ENCODE measurements at places on chromosomes 11 and 22.

GRCh38 chr22:36328635-36329253 lies 59.0 kb downstream of the MYH9 start:
- peak; percentile 59 for DNase-seq

- DNase-seq, result no peak
Observed at GRCh38 chr11:67357831-67358670, 4.7 kb upstream of the POLD4 start.

GRCh38 chr22:25970374-25970911 lies 198.8 kb upstream of the SEZ6L start:
- peak; percentile 46 for DNase-seq

GRCh38 chr11:76798202-76798581 lies 15.0 kb downstream of the TSKU start:
- DNase-seq, result no peak

DNA sequence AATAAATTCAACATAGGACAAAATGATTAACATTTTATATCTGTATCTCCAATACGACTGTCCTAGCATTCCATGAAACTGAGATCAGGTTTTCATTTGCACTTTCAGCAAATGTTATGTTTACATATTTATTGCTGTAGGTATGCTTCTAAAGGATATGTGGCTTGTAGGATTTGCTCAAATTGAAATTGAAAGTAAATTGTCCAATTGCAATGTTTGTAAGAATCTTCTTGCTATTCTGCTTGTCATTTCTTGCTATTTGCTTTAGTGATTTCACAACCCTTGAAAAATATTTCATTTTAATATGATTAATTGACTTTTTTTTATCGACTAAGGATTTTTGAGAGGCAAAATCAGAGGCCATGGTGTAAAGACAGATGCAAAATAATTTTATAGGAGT lies 904.2 kb upstream of the RAG2 start:
- no peak for DNase-seq

DNA sequence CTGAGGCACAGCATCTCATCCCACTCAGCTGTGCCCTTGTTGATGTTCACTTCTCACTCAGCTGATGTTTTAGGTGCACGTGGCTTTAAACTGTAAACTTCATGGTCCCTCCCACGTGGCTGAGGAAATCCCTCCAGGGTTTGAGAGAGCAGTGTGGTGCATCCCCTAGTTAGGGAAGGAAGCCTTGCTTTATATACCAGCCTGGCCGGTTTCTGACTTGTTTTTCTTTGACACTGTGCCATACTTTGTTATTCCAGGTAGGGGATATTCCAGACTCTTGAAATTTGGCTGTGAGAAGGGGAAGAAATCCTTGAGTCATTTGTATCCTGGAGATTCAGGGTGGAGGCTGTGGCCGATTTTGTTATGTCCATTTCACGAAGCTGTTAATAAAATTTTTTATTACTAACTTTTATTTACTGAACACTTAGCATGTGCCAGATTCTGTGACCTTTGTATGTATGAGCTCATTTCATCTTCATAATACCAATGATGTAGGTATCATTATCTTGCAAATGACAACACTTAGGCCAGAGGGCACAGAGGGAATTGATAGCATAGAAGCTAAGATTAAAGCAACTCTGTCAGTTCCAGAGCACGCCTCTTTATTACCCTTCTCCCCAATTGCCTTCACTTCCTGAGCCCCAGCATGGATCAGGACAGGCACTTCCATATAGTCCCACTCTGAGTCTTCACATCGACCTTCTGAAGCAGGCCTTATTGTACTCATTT lies 116.6 kb downstream of the NAV2 start:
- no peak for DNase-seq

DNA sequence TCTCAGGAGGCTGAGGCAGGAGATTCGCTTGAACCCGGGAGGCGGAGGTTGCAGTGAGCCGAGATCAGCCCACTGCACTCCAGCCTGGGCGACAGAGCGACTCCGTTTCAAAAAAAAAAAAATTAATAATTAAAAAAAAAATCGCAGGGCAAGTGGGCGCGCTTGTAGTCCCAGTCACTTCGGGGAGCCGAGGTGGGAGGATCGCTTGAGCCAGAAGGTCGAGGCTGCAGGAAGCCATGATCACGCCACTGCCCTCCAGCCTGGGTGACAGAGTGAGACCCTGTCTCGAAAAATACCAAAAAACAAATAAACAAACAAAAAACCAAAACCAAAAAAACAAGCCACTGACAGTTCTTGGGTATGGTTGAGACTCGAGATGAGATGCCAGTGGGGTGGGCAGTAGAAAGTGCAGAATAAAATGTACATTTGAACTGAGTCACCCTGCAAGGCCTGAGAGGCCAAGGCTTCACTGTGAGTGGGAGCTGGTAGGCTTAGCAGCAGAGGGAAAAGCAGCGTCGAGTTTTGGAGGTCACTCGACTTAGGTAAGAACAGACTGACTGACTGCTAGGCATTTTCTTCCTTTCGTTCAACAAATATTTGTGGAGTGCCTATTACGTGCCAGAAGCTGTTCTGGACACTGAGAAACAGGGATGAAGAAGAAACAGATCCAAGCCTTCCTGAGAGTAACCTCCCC lies 635 bp upstream of the LDHA start:
- peak; percentile 24 for DNase-seq

DNA sequence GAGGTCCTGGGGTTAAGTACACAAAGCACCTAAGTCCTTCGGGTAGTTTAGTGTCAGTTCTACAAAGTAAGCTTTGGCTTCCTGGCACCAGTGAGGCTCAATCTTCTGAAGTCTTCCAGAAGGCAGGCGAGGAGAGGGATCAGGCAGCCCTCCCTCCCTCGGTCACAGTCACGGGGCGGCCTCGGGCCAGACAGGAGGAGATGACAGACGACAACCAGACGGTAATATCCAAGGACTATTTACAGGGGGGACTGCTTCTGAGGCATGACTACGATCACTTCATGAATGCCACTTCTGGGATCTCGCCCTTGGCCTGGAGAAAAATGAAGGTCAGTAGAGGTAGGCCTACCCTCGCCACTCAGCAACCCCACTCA lies 383 bp upstream of the TMEM223 start:
- peak; percentile 42 for DNase-seq

DNA sequence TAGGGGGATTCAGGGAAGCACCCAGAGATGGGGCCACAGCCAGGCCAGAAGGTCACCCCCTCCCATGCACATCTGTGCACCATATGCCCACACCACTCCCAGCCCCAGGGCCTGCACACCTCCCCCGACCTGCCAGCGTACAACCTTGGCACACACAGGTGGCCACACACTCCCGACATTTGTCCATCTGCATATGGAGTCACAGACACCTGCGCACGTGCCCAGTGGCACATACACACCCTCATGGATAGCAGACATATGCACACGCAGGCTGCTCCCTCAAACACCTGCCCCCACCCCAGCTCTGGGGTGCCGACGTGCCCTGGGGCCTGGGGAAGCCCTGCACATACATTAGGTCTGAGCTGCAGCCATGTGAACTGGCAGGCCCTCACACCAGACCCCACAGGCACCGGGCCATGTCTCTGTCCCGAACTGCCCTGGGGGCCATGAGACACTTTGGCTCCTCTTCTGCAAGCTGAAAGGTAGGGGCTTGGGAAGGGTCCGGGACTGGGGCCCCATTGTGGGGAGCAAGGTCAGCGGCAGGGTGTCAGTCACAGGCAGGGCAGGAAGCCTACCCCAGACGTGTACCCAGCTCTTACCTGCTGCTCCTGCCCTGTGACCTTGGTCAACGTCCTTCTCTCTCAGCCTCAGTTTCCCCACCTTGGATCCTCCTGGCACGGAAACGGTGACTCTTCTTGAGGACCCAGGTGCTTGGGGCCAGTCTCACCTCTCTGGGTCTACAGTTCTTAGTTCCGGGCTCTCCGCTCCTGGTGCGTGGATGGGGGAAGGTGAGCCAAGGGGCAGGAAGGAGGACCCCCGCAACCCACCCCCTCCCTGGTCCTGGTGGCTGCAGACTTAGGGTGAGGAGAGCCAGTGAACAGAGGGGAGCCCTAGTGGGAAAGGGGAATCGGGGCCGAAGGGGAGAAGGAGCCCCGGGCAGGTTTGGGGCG lies 579 bp upstream of the CABP7 start:
- no peak for DNase-seq

DNA sequence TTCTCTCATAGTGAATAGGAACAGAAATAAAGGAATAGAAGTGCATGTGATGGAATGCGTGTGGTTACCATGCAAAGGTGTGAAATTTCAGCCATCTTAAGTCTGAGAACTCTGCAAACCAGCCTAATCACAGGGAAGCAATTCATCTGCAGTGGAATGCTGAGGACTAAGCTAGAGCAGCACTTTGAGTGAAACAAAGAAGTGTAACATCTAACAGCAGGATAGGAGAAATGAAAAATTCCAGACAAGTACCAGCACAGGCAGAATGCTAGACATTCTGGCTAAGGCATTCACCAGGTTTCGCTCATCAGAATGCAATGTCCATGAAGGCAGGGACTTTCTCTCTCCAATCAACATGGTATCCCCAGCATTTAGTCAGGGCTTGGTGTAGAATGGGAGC lies 41.2 kb upstream of the SLC36A4 start:
- no peak for DNase-seq

DNA sequence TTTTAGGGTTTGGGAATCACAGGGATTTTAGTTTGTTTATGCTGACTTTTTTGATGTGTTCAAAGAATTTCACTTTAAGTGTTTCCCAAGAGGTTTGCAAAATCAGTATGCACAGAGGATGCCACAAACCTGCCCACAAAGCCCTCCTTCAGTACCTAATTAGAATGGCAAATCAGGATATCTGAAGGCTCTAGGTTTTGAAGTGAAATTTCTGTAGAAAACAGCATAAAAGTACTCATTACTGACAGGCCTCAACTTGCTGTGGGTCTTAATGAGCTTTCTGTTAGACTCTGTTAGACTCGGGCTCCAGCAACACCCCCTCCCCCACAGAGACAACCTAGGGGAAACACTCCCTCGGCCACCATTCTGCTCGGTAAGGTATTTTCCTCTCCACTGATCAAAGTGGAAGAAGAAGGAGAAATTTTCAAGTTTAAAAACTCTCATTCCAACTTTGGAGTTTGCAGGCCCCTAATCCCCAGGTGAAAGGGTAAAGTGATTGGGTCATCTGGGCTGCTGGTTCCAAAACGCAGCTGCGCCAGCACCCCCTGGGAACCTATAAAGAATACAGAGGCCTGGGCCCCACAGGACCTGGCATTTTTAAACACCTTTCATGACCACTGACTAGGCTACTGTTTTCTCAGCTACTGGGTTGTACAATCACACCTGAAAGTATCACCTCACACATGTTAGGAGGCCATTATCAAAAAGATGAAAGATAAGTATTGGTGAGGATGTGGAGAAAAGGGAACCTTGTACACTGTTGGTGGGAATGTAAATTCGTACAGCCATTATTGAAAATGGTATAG lies 67.5 kb downstream of the PLEKHA7 start:
- DNase-seq, result no peak

Measured in femur (tissue), 1 donor.